Activated B cell treated with CpG ODN at 0.5 μM for 24 hours (primary cell): ENCODE measurements at places on chromosomes 3 and 15.

DNA sequence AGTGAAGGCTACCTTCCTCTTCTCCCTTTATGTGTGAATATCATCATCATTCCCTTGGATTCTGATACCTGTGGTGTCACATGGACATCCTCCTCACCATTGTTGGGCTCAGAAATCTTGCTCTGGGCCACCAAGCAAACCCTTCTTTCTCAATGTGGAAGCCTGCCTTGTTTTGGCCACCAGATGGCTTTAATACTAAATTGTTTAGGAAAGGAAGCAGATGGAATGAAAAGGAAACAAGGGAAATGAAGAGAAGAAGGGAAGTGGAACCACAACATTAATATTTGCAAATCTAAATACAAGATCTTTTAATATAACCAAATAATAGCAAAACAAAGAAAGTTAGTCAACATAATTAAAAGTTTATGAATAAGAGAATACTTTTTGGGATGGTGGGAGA, 14.0 kb downstream of the FAM227B start:
- no peak for DNase-seq

DNA sequence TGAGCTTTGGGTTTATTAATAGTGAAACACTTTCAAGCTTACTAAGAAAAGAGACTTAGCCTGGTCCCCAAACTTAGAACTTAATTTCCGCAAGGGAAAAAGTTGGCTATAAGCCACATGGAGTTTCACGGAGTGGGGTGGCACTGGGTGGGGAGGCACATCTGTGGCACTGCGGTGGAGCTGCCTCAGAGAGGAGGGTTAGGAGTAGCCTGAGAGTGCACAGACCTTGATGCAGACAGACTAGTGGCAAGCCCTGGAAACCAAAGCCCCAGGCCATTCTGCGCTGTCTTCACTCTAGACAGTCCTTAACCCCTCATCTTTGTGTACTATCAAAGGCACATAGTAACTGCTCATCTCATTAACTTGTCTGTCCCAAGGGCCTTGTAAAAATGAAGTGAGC, 22.0 kb downstream of the CXCR6 start:
- DNase-seq = no peak

DNA sequence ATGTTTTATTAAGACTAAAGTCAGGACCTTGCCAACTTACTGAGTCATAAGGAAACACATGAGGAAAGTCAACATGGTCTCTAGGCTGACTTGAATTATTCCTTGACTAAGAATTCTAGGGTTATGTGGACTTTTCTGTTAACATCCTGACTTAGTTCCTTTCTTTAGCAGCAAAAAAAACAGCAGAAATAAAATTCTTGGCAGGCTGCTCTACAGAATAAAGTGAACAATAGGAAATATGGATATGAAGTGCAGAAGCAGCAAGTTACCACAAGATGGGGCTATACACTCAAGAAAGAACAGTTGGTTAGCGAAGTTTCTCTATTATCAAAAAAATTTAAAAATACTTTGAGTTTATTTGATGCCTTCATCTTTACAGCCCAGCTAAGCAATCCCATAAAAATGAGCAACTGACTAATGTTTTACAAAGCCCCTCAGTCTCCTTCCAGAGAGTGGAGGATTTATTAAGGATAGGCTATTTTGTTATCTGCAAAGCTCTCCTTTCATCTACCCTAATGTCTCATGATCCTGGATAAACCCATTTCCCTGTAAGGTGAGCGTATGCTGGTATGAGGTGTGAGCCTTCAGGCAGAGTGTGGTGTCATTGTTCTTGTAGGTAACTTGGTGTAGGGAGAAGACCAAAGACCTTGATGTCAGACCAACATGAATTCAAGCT, 23.1 kb upstream of the MCCC1 start:
- DNase-seq = no peak

GRCh38 chr3:99410789-99411311, 227.5 kb upstream of the COL8A1 start:
- no peak for DNase-seq

DNA sequence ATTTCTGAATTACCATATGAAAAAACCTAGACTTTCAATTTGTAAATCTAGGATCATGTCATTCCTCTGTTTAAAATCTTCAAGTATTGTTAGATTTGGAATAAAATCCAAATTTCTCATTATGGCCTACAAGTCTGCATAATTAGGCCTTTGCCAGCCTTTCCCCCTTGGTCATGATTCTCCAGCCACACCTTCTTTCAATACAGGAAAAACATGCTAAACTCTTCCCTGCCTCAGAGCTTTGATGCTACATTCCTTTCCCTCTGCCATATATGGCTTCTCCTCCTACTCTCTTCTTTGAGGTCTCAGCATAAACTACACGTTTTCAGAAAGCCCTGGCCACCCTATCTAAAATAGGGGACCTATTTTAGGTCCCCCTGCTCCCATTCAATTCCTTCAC, 48.5 kb downstream of the TM6SF1 start:
- DNase-seq = no peak

GRCh38 chr15:66039117-66039871, 170.0 kb downstream of the RAB11A start:
- no peak for DNase-seq

DNA sequence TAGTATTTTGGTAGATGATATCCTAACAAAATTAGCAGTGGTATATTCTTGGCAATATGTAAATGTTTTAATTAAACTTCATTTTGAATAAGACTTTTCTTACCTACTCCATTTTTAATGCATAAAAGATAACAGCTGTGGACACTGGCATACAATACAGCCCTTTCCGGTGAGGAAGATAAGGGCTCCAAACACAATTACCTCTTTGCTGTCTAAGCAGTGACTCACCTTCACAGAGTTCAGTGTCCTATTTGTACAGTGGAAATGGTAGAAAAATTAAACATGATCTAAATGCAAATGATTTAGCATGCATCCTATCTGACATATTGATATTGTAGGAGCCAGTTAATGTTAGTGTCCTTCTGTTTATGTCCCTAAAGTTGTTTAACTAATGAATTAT, 969.4 kb downstream of the PLOD2 start:
- DNase-seq = no peak
